ENCODE measurements at places on chromosomes 3 and 15.

DNA sequence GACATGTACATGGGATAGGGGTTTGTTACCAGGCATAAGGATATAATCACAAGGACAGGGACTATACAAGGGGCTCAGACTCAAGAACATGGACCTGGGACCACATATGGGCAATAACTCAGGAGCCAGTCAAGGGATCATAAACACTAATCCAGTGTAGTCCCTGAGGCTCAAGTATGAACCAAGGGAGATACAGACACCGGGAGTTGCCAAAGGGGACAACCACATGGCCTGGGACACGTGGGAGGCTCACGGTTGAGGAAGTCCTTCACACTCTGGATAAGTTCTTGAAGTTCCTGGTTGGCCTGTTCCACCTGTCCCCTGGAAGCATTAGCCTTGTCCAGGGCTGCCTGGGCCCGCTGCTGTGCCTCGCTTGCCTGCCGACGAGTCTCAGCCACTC is 1.8 kb upstream of the USP19 start:
- DNase-seq, result no peak

GRCh38 chr15:63251701-63252100 is 25.7 kb upstream of the APH1B start:
- DNase-seq, result no peak

DNA sequence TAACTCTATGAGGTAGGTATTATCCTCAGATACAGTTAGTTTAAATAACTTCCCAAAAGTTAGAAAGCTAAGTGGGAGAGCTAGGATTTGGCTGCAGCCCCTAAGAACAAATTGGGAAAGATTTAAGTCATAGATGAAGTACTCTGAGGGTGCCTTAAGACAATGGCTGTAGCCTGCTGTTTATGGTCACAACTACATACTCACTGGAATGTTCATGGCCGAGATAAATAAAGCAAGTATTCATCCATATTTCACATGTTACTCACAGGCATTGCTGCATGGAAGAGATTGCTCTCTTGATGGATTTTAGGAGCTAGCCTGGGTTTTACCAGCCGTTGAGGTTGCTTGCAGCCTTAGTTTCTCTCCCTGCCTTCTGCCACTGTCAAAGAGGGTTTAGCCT is 145.0 kb downstream of the CMSS1 start:
- no peak for DNase-seq

DNA sequence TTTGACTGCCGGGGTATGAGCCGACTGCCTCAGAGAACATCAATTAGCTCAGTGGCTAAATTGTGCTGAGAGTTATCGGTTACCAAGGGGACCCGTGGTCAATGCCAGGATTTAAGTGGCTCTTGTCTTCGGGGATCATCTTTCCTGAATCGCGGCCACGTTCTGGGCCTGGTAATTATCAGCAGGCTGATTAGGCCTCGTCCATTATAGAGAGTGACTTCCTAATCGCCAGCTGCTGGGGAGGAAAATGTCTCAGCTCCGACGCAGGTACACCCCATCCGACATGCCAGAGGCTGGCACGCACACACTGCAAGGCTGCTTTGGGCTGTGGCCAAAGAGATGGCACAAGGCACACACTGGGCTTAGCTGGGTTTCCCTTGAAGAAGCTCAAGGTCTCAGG is 10.6 kb downstream of the TRH start:
- no peak for DNase-seq

DNA sequence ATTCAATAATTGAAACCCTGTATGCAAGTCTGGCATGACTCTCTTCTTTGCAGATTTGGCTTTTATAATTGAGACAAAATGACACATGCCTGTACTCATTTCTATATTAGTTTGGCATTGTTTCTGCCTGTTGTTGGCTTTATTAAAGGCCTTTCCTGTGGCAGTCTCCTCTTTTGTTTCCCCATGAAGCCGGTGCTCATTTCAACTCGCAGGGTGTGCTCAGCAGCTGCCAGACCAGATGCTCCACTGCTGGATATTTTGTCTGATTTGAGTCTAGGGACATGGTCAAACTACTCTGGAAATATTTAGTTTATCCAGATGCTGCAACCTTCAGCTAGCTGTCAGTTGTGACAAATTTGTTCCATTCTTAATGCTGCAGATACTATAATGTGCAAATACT is 445.3 kb downstream of the NAALADL2 start:
- no peak for DNase-seq
